CD4-positive, alpha-beta T cell (primary cell): ENCODE measurements at places on chromosomes 6 and 20. TPM values are rescaled to one million over a fixed set of nuclear protein-coding genes. Genes with fewer than 3 reads are reported as not detected.

DNA sequence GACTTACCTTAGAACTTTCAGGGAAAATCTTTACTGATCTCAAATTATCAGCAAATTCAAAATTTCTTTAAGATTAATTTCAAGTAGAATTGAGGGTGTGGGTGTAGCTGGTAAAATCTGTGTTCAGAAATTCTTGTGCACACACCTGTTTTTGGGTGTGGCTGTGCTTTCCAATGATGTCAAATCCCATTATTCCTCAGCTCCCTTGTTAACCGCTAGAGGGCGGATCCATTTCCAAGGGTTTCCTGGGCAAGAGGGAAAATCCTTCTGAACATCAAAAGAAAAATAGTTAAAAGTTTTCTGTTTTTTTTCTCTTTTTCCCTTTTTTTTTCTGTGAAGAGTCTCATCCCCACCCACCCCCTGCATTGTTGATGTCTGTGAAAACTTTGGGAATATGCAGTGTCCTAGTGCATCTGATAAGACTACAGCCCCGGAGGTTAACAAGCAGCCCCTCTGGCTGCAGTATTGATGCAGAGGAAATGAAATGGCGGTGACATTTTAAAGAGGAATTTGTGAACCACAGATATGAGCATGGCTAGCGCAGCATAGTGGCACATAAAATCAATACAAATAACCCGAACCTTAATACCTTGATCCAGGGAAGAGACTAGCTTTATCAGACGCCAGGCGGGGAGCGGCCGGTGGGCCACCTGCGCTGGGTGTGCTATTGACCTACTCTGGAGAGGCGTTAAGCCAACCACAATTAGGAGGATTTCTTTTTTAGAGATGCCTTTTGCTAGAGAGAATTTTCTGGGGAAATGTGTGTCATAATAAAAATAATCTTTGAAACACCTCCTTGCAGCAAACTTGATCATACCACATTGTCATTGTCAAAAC, 130.9 kb downstream of the FOXA2 start:
- no peak for DNase-seq

GRCh38 chr6:69796642-69797390, at the start of gene LMBRD1:
LMBRD1 (minus strand) TSS chr6:69797010; CDS start chr6:69796881, 129 bp downstream.
- peak; percentile 99 for DNase-seq

GRCh38 chr20:49970498-49970897, 12.3 kb upstream of the SNAI1 start:
- DNase-seq, result no peak

The SERPINB1 gene
- 58.4 TPM for total RNA-seq

GRCh38 chr6:105981002-105981887, 104.9 kb upstream of the PRDM1 start:
- DNase-seq, result no peak

DNA sequence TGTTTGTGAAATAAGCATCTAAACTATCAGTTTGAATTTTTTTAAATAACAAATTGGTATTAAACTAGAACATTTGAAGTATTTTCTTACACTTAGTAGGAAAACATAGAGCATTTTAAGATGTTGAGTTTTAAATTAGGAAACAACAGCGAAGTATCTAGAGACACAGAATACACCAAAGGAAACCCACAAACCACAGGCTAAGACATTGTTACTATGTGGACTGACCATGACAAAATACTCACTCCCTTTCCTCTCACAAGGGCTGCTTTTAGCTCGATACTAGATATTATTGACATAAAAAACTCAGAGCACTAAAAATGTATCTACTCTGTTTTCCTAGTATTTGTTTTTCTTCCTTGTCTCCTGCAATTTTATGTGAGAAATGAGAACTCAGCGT, 266.0 kb upstream of the CITED2 start:
- no peak for DNase-seq

DNA sequence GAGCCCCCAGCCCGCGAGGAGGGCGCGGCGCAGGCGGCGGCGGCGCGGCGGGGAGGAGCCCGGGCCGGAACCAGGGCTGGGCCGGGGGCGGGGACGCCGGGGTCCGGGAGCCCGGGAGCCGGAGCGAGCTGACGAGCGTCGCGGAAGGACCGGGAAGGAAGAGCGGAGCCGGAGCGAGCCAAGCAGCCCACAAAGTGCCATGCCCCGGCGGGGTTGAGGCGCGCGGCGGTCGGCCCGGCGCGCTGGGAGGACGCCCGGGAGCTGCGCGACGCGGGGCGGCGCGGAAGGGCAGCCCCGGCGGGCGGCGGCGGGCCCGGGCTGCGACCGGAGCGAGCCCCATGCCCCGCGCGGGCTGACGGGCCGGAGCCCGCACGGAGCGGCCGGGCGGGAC, 289 bp downstream of the FOXP4 start:
- peak; percentile 80 for DNase-seq

GRCh38 chr6:45587229-45588060, 209.7 kb upstream of the SUPT3H start:
- no peak for DNase-seq

GRCh38 chr20:36624068-36624943, 18.7 kb downstream of the RAB5IF start:
- DNase-seq, result no peak

The BPIFB1 gene
- total RNA-seq, result not detected

DNA sequence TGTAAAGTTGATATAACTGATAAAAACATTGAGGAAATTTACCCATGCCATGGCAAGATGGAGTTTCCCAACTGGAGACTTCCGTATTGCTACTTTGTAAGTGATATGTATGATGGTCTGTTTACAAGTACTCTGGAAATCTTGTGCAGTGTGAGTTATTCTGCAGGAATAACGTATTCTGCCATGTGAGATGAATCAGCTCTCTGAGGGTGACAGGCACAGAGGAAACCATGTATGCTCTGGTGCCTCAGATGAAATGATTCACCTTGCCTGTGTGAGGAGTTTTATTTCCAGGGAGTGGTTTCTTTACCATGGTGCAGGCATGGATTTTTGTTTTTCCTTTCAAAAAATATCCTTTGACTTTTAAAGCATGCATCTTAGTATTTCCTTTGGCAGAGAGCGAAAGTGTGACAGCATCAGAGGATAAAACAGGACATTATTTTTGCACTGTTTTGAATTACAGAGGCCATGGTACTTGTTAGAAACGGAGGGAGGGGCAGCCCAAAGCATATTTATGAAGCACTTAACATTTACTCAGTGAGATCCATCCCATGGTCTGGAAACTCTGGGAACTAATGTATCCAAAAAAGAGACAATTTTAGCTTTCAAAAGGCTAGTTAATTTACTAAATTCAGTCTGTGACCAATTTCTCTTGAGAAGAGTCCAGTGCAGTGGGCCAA, 36.0 kb upstream of the MTRF1L start:
- DNase-seq, result no peak

The PM20D2 gene
- 5.3 TPM for total RNA-seq

GRCh38 chr20:3000852-3001523, 42.4 kb upstream of the GNRH2 start:
- DNase-seq, result no peak

DNA sequence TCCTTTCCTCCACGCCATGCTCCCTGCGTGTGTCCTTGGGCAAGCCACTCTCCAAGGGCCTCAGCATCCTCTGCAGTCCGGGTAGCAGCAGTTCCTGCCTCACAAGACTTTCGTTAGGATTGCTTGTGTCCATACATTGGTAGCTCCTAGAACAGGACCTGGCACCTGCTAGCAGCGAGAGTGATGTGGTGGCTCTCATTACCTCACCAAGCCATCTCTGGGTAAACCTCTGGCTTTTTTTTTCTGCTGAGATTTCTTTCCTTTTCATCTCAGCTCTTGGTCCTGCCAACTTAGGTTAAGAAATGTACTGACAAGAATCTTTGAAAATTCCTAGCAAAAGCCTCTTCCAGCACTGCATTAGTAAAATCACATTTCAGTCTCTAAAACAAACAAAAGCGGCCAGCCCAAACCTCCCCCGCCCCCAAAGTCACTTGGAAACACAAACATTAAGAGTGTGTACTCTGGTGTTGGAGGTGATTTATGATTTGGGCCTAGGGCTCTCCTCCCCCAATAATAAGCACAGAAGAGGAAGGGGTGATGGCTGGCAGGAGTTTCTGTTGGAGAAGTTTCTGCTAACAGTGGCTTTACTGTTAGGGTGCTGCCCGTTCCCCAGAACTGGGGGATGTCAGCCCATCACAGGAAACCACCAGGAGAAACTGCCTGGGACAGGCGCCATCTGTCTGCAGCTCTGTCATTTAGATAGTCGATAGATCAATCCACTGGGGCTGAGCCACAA, 199.2 kb downstream of the CD83 start:
- peak; percentile 26 for DNase-seq

DNA sequence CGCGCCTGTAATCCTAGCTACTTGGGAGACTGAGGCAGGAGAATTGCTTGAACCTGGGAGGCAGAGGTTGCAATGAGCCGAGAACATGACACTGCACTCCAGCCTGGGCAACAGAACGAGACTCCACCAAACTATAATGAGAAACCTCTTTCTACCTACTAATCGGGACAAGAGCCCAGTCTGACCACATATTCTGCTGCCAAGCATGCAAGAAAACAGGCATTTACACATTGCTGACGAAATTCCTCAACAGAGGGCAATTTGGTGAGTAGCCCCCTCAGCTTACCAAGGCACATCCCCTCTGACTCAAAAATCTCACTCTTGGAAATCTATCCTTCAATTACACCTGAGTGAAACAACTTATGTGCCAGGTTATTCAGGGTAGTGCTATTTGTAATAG, 81.2 kb downstream of the SLC23A2 start:
- no peak for DNase-seq

GRCh38 chr20:63014710-63015109, 7.9 kb upstream of the BHLHE23 start:
- no peak for DNase-seq

The TFAP2C gene
- not detected for total RNA-seq

- no peak for DNase-seq
Measured at GRCh38 chr6:71392276-71392675, 103.7 kb downstream of the OGFRL1 start.

GRCh38 chr6:1895721-1896120, 286.0 kb downstream of the FOXC1 start:
- no peak for DNase-seq

GRCh38 chr6:17169291-17169690, 67.4 kb downstream of the STMND1 start:
- no peak for DNase-seq

The MCCD1 gene
- not detected for total RNA-seq

The L3MBTL1 gene
- total RNA-seq, result 10.2 TPM

DNA sequence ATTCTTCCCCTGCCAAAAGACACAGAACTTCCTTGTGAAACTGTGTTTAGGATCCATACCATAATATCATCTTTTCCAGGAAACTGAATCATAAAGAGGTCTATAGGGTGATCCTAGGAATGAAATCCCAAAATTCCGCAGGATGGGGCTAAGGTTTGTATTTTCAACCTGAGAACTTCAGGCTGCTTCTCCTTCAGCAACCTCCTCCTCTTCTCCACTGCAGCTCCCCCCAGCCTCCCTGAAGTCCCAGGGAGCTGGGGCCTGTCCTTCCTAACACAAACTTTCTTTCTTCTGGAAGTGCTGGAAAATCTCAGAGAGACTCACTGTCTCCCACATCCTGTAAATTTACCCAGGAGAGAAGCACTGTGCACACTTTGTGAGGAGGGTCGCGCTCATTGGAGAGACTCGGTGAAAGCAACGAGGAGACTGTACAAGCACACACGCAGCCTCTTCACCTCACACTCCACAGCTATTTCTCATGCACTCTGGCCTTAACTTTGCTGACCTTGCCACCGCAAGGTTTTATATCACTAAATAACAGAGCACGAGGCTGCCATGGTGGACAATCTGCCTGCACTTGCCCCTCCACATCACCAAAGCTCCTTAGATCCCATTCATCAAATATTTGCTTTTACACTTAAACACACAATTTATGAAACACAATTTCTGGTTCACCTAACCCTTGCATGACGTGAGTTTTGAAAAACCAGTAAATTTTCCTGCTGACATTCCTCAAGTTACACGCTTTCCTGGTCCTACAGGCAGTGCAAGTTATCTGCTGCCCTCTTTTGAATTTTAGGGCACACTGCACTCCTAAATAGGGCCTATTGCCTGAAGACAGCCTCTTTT, 14.3 kb downstream of the ID4 start:
- no peak for DNase-seq

DNA sequence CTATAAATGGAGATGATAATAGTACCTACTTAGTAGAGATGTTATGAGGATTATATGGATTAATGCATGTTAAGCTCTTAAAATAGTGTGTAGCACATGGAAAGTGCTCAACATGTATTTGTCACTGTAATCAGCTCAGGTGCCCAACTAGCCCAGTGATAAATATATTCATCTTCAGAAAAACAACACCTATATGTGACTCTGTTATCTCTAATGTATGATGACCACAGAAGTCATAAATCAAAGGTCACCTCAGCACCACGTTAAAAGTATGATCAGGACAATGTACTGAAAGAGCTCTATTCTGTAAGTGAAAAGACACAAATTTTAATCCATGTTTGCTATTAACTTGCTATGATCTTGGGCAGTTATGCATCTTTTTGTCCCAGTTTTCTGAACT, 36.8 kb upstream of the TENT5A start:
- no peak for DNase-seq

DNA sequence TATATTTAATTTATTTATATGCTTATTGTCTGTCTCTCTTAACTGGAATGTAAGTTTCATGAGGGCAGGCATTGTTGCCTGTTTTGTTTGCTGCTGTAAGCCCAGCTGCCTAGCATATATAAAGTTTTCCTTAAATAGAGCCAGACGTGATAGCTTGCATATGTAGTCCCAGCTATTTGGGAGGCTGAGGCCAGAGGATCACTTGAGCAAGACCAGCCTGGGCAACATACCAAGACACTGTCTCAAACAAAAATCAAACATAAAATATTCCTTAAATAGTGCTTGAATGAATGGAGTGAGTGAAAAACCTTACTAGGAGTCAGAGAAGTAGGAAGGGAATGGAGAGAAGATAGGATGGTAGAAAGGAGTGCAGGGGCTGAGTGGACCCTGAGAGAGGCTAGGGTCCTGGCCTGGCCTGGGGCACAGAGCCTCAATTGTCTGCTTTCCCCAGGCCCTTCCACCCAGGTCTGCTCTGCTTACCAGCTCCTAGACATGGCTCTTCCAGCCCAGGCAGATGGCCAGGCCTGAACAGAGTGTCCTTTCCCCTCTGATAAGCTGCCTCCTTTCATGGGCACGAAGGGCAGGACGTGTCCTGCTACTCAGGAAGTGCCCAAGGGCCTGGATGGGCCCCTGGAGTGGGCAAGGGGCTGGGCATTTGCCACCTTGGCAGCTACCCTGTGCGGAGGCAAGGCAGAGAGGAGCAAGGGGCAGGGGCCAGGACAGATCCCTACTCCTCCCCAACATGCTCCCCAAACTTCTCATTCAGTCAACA, 17.7 kb upstream of the BAK1 start:
- DNase-seq, result no peak
